ENCODE measurements at places on chromosomes 13 and 19.

DNA sequence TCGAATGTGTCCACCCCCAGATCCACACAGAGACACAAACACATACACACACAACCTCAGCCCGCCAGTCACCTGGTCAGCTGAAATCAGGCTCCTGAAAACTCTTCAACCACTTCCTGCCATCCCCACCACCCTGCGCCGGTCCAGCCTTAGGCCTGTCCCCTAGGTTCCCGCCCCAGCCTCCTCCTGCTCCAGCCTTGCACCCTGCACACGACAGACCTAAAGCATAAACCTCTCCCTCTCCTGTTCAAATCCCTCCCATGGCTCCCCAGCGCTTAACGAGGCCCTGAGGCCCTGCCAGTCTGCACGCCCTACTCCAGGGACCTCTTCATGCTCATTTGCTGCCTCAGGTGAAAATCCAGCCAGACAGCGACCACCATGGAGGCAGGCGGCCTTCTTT, 7.1 kb downstream of the PNMA8B start:
- no peak for DNase-seq

DNA sequence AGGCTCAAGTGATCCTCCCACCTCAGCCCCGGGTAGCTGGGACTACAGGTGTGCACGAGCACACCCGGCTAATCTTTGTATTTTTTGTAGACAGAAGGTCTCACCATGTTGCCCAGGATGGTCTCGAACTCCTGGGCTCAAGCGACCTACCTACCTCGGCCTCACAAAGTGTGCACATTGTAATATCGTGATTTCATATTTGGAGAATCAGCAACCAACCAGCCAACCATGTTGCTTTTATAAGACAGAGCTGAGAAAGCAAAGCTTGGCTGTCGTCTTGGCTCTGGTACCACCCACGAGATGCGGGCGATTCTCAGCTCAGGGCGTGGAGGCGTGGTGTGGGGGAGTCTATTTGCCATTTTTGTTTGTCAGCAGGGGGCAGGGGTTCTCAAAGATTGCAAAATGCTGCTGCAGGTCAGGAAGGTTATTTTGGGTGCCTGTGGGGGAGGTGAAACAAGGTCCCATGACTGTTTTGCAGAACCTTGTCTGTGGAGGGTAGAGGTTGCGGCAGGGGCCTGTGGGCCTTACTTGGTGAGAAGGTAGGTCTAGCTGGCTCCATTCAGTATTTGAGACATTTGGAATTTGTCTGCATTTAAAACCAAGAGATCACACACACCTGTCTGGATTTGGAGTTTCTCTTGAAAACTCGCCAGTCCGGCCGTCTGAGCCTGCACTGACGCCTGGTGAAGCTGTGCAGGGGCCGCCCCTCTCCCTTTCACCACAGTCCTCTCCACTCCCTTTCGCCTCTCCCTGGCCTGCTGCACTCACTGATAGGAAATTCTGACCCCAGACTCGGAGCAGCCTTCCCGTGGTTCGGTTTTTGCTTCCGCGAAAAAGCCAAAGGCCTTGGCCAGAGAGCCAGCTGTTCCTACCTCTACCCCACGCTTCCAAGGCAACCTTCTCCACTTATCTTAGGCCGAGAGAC, 15.4 kb downstream of the TNFAIP8L1 start:
- no peak for DNase-seq

- DNase-seq, result no peak
These were observed 380.8 kb downstream of the LMO7 start for GRCh38 chr13:76016799-76017400.

DNA sequence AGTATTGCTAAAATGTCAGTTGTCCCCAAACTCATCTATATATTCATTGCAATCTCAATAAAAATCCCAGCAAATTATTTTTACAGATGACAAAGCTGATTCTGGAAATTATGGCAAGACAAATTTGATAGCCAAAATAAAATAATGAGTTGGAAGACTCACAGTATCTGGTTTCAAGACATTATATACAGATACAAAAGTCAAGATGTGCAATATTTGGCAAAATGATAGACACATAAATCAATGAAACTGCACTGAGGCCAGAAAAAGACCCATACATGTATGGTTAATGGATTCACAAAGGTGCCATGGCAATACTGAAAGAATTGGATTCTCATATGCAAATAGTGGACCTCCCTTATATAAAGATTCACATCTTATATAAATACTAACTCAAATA, 24.2 kb downstream of the ZNF45 start:
- DNase-seq, result no peak

GRCh38 chr19:43395561-43395960, 19.1 kb upstream of the TEX101 start:
- no peak for DNase-seq
